NCI-H1105 treated with DMSO at 0.1 percent for 48 hours (cell line): ENCODE measurements at places on chromosomes 1 and 21.
A peak's percentile ranks its signal among the peaks of the same experiment; 100 is the strongest.

DNA sequence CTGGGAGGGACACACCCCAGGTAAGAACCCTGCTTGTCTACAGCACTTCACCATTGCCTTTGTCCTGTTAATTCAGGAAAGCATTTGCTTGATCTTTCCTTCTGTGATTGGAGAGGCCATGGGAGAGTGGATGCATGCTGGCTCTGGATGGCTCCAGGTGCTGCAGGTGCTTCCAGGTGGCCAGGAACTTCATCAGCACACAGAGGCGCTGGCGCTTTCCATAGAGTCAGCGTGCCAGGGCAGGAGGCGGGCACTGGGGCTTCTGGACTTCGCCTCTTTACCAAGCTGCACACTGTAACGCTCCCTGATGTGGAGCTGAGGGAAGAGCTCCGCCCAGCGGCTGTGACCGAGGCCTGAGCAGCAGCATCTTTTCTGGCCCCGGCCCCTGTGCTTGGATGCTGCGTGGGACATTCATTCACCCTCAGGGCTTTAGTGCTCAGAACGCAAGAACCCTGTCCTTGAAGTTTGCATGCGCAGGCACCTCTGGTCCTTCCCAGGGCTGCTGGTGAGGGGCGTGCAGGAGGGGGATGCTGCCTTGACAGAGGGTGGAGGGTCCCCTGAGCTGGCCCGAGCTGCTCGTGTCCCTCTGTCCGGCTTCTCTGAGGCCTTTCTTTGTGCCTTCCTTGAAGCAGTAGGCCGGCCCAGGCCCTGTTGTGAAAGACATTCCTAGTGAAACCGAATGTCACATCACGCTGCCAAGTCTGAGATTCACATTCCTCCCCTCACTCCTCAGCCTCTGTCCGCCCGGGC lies 1.6 kb upstream of the MX2 start:
- DNase-seq = peak; percentile 20

GRCh38 chr21:30072496-30072895 lies 94.1 kb downstream of the CLDN17 start:
- DNase-seq = no peak

GRCh38 chr1:87437663-87438295 lies 109.1 kb downstream of the LMO4 start:
- DNase-seq = peak; percentile 15

DNA sequence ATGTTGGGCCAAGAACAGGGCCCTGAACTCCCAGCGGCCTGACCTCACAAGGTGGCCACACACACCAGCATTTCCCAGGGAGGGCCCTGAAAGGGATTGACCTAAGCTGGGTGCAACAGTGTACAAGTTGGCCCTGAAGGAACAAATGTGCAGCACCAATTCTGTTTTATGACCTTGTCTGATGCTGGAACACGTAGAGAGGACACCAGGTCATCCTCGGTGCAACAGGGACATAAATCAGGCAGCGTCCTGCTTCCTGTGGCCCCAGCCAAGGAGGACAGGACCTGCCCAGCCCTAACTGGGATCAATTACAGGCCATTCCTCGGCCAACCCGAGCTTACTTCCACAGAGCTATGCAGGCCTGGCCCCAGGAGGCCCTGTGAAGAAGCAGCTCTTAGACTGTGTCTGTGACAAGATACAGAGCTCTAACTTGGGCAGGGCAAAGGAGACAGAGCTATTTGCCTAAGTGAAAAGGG lies 12.8 kb upstream of the PHC2 start:
- DNase-seq = no peak

GRCh38 chr1:164560556-164560955 lies 1.6 kb downstream of the PBX1 start:
- no peak for DNase-seq

GRCh38 chr1:116690849-116691406 lies 23.4 kb upstream of the IGSF3 start:
- no peak for DNase-seq

DNA sequence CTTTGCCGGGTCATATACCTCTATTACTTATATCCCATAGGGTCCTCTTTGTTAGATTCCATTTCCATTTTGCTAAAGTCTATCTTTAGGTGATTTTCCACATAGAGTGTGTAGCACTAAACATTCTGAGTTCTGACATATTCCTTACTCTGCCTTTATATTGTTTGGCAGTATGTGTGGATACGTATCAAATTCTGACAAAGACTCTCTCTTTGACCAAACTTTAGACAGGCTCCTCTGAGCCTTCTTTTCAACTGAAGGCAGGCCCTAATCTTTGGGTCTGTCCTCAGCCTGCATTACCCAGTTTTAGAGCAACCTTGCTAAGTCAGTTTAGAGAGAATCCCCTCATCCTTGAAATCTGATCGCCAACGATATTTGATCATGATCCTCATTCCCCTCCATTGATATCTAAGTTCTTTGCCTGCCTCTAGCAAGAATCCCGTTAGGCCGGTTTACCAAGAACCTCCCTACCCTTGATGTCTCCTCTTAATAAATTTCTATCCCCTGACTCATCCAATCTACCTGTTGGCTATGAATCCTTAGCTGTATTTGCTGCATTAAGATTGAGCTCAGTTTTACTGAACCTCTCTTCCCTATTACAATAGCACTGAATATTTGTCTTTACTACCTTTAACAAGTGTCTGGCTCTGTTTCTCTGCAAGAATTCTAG lies 10.4 kb upstream of the PPT1 start:
- no peak for DNase-seq

DNA sequence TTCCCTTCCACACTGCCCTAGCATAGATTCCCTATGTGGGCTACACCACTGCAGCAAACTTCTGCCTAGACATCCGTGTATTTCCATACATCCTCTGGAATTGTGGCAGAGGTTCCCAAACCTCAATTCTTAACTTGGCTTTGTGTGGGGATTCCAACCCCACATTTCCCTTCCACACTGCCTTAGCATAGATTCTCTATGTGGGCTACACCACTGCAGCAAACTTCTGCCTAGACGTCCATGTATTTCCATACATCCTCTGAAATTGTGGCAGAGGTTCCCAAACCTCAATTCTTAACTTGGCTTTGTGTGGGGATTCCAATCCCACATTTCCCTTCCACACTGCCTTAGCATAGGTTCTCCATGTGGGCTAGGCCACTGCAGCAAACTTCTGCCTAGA lies 31.4 kb downstream of the ZNF670 start:
- DNase-seq = no peak

GRCh38 chr1:186901631-186902030 lies 72.9 kb downstream of the PLA2G4A start:
- DNase-seq = no peak

DNA sequence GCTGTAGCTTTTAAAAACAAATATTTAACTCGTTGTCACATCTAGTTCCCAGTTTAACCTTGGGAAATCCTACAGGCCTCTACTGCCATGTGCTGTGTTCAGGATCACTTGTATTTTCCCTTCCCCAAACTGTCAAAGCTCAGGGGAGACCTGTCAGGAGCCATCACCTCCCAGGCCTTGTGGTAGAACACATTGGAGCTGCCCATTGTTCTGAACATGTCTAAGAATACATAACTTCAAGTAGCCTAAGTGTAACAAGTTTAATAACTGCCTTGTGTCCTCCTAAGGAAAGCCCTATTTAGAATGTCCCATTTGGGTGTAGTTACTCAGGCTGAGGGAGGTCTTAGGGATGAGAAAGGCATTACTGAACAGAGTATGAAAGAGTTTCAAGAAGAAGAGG lies 28.6 kb upstream of the PIGC start:
- DNase-seq = no peak

DNA sequence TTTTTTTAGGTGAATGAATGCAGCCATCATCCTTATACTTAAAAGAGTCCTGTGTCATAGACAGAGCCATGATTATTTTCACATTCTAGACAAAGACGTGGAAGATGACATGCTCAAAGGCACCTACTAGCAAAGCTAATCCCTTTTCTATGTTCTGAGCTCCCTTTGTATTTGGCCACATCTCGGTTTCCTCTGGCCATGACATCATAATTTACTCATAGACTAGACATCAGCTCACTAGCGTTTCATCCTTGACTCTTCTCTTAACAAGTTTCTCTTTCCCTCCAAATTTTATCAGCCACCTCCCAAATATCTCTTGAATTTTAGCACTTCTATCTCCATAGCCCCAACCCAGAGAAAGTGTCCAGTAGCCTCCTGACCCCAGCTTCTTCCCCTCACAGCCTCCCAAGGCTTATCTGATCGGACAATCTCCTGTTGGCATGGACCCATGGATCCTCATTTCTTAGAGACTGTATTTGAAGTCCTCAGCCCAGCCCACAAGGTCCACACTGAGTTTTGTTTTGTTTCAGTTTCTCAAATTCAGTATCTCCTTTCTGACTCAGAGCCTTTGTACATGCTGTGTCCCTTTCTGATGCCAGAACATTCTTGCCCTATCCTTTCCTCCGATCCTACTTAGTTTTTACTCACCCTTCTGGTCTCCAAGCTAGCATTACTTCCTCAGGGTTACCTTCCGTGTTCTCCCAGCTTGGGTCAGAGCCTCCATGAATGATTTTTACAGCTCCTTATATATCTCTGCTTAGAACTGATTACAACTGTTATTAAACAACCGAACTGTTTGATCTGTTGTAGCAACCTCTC lies 33.0 kb upstream of the EPS8L3 start:
- no peak for DNase-seq

DNA sequence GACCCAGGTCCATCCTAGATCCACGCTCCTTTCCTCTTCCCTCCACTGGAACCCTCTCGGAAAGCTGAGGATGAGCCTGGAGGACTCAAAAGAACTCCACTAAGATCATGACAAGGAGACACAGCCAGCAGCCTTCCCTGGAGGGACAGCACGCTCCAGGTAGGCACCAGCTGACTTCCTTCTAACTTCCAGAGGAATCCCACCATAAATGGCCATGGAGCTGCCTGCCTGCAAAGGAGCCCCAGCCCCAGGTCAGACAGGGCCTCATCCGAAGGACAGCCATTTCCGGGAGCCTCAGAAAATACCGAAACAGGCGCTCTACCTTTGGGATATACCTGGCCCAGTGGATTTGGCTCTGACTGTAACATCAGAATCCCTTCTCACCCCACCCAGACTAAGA lies 4.1 kb downstream of the SH3BP5L start:
- DNase-seq = no peak

DNA sequence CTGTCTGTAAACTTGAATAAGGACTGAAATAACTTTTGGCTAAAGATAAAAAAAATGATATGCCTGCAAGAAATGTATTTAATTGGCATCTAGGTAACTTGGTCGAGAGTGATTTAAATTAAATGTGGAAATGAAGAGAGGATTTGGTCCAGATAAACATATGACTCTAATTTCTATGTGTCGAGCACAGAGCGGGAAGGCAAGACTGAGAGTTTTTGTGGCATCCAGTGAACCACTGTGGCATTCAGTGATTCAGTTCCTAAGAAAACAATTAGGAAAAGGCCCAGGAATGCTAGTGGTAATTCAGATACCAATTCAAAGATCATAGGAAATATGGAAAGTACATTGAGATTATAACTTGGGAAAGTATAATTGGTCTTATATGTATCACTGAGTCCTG lies 39.6 kb downstream of the PDE4B start:
- no peak for DNase-seq

- DNase-seq = no peak
Measured at GRCh38 chr1:118148034-118148433, 37.0 kb downstream of the SPAG17 start.

GRCh38 chr21:46622226-46622625 lies 13.2 kb upstream of the PRMT2 start:
- no peak for DNase-seq

DNA sequence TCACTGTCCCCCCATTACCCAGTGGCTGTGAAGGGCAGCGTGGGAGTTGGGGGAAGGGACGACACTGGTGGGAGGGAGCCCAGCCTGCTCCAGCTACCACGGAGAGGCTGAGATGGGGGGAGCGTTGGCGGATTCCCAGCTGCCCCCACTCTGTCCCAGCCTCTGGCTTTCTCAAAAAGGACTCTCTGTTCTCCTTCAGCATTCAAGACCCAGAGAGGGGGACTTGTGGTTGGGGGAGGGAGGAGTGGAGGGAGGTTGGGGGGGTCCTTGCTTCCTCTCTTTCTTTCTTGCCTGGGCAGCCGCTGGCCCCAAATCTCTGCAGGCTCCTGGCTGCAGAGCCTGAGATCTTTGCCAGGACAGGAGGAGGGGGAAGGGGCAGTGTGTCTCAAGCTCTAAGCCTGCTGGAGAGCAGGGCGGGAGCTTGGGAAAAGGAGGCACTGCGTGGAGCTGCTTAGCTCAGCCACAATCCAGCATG lies 2.2 kb downstream of the ATP1A2 start:
- no peak for DNase-seq

DNA sequence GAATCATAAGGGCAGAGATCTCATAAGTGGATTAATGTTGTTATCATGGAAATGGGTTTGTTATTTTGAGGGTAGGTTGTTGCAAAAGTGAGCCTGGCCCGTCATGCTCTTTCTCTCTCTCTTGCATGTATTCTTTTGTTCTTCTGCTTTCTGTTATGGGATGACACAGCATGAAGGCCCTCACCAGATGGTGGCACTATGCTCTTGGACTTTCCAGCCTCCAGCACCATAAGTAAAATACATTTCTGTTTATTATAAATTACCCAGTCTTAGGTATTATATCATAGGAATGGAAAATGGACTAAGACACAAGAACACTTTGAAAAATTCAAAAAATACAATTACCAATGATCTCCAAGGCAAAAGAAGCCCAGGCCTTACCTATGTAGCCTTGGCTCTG lies 676.1 kb downstream of the PTPRU start:
- DNase-seq = peak; percentile 13

DNA sequence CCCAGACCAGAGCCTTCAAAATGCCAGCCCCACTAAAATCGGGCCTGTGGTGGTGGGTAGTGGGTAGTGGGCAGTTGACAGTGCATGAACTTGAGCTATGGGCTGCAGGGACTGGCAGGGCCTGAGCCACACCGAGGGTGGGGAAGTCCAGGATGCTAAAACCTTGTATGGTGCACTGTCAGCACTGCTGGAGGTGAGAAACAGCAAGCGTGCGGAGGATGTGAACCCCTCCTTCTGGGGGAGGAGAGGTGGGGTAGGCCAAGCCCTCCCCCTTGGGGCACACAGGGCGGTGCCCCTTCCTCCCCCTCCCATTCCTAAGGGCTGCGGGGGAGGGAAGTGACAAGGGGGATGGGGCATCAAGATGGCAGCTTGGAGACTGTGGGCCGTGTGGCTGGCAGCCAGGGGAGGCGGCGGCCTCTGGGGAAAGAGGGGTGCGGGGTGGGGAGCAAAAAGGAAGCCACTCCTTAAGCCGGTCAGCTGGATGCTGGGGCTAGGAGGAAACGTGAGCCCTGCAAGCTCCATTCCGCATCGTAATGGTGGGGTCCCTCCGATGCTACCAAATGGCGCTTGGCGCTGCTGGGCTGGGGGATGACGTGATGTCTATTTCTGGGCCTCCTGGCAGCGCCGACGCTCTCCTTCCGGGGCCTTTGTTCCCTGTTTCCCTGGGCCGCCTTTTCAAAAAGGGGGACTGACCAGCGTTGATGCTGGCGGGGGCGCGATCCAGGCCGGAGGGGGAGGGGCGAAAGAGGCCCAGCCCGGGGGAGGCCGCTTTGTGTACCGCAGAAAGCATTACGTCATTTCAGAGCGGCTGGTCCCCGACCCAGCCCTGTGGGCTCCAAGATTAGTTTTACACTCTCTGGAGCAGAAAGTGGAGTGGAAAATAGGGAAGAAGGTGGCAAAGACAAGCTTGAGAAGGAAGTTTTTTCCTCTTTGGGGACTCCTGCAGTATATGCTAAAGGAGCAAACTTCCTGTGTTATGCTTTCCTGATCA lies 809 bp downstream of the SYT11 start:
- peak; percentile 91 for DNase-seq
